ENCODE measurements at places on chromosomes 16 and 17.

DNA sequence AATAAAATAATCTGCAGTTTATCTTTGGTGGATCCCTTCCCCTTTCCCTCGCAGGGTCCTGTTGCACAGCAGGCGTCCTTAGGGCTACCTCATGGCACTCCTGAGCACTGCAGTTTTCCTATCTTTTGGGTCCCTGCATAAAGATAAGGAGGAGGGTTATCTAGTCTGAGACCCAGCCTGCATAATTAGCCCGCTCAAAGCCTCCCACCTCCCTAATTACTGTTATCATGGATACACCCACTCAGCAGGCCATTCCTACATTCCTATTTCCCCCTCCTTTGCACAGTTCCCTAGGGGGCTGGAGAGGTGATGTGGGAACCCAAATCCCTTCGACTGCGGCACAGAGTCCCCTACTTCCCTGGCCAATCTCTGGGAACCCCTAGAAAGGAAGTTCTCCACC is 5.1 kb upstream of the CLUH start:
- DNase-seq, result no peak

- DNase-seq, result no peak
Measured at GRCh38 chr16:6484935-6485334, 847.7 kb upstream of the RBFOX1 start.

DNA sequence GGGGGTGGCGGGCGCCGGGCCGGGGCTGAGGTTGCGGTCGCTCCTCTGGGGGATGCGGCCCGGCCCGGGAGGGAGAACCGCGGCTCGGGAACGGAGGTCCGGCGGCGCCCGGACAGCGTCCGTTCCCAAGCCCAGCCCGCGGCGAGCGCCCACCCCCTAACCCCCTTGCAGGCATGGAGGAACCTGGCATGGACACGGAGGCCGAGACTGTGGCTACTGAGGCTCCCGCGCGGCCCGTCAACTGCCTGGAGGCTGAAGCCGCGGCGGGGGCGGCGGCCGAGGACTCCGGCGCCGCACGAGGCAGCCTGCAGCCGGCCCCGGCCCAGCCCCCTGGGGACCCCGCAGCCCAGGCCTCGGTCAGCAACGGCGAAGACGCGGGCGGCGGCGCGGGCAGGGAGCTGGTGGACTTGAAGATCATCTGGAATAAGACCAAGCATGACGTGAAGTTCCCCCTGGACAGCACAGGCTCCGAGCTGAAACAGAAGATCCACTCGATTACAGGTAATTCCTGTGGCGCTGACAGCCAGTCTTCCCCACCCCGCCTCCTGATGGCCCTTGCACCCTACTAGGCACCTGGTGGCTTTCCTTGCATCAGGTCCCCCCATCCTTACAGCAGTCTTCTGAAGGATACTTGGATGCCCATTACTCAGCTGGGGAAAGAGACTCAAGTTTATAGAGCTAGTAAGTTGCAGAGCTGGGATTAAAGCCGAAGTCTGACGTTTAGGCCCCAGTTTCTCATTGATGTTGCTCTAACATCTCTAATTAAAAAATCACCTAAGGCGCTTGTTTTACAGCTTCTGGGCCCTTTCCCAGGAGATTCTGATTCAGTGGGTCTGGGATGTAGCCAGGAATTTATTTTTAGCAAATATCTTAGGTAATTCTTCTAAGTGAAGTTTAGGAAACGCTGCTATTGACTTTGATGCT is 514 bp downstream of the UBFD1 start:
- DNase-seq, result peak; percentile 1

- DNase-seq, result no peak
Measured at GRCh38 chr16:80436510-80436909, 104.3 kb upstream of the DYNLRB2 start.

- no peak for DNase-seq
Measured at GRCh38 chr17:32941419-32942032, 13.6 kb downstream of the TMEM98 start.

- DNase-seq, result no peak
Measured at GRCh38 chr16:64841071-64841470, 280.8 kb downstream of the CDH11 start.

DNA sequence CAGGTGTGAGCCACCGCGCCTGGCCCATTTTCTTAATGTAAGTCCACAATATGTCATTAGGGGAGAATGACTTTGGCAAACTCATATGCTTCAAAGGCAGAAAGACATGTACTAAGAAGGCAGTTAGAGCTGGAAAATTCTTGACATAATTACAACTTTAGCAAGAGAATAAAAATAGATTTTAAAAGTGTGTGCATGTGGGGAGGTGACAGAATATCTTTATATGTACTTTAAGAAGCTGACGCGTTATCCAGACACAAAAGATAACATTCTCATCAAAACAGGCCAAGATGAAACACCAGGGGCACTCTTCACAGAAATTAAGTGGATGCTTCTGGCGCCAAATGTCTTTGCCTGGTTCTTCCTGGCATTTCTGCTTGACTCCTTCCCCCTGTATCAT is 28.2 kb downstream of the GJC1 start:
- no peak for DNase-seq

GRCh38 chr16:35752773-35753558 is 2293.6 kb downstream of the TP53TG3F start:
- DNase-seq, result no peak

DNA sequence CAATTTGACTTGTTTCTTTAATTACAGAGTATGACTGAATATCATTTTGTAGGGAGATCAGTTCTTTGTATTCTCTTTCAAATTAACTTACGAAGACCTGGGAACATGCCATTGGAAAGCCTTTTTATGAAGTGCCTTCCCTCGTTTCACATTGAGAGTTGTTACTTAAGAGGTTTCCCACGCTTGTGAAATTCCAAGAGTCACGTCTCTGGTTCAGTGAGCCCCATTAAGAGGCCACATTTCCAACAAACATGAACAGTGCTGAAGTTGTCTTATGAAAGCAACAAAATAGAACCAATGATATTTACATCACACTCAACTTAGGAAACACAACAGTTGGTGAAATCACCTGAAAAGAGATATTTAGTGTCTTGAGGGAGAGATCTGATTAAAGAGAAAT is 334.1 kb downstream of the TOX3 start:
- no peak for DNase-seq

DNA sequence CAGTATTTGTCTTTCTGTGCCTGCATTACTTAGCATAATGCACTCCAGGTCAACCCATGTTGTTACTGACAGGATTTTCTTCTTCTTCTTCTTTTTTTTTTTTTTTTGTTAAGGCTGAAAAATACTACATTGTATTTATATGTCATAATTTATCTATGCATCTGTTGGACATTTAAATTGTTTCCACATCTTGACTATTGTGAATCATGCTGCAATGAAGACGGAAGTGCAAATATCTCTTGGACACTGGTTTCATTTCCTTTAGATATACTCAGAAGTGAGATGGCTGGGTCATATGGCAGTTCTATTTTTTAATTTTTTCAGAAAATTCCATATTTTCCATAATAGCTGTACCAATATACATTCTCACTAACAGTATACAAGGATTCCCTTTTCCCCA is 272.7 kb upstream of the PMFBP1 start:
- no peak for DNase-seq

GRCh38 chr16:84660973-84661372 is 12.7 kb downstream of the KLHL36 start:
- no peak for DNase-seq

- DNase-seq, result no peak
Measured at GRCh38 chr16:73735018-73735417, 561.6 kb upstream of the PSMD7 start.

DNA sequence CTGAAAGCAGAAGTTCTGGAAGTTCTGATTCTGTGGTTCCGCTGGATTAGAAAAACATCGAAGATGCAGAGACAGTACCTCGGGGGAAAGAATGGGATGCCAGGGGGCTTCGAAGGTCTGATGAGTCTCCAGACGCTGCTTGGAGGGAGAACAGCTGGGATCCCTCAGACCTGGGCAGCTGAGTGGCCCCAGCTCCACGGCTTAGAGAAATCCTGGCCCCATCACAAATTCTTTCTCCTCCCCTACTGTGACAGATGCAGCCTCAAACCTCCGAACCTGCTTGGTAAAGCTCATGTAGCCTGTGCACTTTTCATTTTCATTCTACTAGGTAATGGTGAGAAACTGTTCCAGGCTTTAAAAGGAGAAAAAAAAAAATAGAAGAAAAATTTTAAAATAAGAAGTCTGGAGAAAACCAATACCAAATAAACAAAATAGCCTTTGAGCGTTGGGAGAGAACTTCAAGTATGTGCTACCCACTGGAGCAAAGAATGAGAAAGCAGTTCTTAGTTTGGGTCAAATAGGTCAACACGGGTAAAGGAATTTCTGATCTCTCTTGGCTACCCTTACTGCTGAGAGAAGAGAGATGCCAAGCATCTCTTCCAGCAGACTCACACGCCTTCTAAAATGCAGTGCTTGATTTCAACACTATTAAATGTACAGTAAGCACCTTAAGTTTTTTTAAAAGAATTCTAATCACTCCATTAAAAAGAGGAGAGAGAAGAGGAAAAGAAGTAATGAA is 19.9 kb downstream of the MAF start:
- DNase-seq, result no peak

GRCh38 chr17:539066-539465 is 175.6 kb downstream of the VPS53 start:
- no peak for DNase-seq

GRCh38 chr17:43615330-43616028 is 46.2 kb downstream of the MEOX1 start:
- no peak for DNase-seq

- no peak for DNase-seq
Measured at GRCh38 chr16:63461248-63461841, 1425.1 kb upstream of the CDH8 start.

Measured in stimulated activated CD8-positive, alpha-beta memory T cell treated with anti-CD3 and anti-CD28 coated beads, Interleukin-15, amount 100 ng/mL, for 1 hour (primary cell).